GM06990 (cell line): ENCODE measurements at places on chromosomes 16 and 17.

GRCh38 chr17:44266402-44267164 lies 1.4 kb downstream of the SLC4A1 start:
- no peak for DNase-seq

DNA sequence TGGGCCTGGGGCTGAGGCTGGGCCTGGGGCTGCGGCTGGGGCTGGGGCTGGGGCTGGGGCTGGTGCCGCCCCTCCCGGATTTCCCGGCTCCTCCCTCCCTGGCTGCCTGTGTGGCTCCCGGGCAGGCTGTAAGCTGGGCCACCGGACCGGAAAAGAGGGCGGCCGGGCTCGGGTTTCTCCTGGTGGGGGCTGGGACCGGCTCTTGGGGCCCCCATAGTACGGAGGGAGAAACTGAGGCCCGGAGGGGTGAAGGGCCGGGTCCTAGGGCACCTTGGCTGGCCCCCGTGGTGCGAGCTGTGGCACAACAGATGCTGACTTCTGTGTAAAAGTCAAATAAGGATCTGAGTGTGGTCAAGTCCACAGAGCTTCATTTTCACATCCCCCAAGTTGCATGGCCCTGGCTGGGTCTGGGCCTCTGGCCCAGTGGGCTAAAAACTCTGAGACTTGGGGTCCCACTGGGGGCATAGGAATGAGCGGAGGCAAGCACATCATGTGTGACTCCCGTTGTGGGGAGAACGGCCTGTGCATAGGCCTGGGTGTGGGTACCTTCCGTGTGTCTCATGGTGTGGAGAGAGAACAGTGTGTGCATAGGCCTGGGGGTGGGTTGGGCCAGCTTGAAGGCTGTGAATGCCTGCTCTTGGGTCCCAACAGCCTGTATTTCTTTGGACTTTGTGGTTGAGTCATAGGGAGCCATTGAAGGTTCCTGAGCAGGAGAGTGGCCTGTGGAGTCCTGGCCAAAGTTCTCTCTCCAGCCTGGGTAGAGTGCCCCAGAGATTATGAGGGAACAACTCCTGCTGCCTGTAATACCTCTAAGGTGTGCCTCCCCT lies 123.9 kb upstream of the CIBAR2 start:
- no peak for DNase-seq

- DNase-seq: no peak
Observed at GRCh38 chr16:83792391-83792790, 15.4 kb upstream of the HSBP1 start.

DNA sequence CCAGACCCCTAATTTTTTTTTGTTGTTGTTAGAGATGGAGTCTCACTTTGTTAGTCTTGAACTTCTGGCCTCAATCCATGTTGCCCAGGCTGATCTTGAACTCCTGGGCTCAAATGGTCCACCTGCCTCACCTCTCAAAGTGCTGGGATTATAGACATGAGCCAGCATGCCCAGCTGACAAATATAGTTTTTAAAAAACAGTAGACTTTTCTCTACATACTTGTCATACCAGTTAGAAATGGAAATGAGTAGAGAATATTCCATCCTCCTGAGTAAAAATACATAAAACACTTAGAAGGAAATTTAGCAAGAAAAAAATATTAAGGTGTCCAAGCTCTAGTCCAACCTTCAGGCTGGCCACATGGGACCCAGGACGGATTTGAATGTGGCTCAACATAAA lies 21.4 kb downstream of the C16orf78 start:
- no peak for DNase-seq

- DNase-seq: no peak
Observed at GRCh38 chr17:32801193-32801592, 75.7 kb downstream of the MYO1D start.

DNA sequence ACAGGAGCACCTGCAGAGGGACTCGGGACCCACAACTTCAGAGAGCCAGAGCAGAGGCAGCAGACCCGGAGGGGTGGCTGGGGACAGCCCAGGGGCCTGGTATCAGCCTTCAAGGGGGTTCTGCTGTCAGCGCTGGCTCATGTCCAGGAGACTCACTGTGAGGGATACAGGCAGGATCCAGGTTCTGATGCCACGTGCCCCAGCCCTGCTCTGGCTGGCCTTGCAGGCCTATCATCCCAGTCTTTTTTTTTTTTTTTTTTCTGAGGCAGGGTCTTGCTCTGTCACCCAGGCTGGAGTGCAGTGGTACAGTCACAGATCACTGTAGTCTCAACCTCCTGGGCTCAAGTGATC lies 9.0 kb upstream of the MTSS2 start:
- DNase-seq: no peak
